ENCODE measurements at places on chromosomes 1 and 21.

- DNase-seq = no peak
Observed at GRCh38 chr1:66251546-66251945, 282.4 kb upstream of the SGIP1 start.

- peak; percentile 31 for DNase-seq
Observed at GRCh38 chr1:184051485-184052193, at the start of gene TSEN15. TSS of gene TSEN15 (plus strand) at chr1:184051730. CDS start at chr1:184051756, 26 bp downstream.

DNA sequence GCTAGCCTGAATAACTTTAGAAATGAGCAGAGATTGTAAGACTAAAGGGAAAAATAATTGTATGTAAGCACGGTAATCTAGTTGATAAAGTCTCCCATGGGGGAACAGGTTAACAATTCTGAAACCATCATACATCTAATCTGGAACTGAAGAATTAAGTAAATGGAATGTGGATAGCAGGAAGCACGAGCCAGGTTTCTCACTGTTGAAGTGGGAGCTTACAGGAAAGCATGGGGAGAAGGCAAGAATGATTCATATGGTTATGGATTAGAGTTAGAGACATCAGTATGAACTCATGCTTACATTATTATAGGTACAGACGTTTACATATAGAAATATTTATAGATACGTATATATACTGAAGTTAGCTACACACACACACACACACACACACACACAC lies 83.0 kb downstream of the LEPR start:
- no peak for DNase-seq

DNA sequence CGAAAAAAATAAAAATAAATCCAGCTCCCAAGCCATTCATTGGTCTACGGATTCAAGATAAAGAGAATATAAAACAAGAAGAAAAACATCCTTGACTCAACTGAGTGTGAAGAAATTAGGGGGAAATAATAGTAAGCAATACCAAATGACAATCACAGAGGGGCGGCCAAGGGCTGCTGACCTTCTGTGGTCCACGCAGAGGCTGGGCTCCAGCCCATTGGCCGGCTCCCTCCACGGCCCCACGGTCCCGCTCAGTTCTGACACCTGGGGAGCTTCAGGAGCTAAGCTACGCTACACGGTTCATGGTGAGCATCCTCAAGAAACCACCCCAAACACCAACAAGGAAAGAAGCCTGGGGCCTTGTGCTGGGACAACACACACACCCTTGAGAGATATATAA lies 400 bp upstream of the KRTAP10-12 start:
- DNase-seq = no peak

GRCh38 chr1:54786778-54787177 lies 14.3 kb downstream of the TTC22 start:
- DNase-seq = no peak

- DNase-seq = no peak
Observed at GRCh38 chr1:5108740-5109139, 454.3 kb downstream of the AJAP1 start.

GRCh38 chr21:44418108-44418875 lies 37.0 kb upstream of the LRRC3 start:
- no peak for DNase-seq

DNA sequence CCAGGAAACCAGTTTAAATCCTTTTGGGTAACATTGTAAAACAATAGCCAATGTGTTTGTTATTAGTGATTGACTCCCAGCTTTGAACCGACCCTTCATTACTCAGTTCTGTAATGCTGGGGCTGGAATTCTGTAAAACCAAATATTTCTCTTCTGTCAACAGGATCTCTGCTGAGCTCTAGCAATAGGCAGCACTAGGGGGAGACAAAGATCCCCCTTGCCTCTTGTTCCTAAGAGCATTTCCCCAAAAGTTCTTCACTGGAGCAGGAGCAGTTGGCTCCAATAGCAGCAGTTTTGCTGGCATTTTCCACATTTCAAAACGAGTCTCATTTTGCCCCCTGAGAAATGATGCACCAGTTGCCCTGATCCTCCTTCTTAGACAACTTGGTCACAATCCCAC lies 1671.1 kb downstream of the MRPL39 start:
- DNase-seq = no peak

- DNase-seq = no peak
Observed at GRCh38 chr1:21752186-21752585, 30.8 kb downstream of the USP48 start.

GRCh38 chr1:20725189-20726117 lies 7.0 kb downstream of the SH2D5 start:
- DNase-seq = no peak

- DNase-seq = no peak
Observed at GRCh38 chr1:61828805-61829204, 86.5 kb downstream of the PATJ start.

GRCh38 chr1:231667896-231668506 lies 41.4 kb downstream of the DISC1 start:
- no peak for DNase-seq

DNA sequence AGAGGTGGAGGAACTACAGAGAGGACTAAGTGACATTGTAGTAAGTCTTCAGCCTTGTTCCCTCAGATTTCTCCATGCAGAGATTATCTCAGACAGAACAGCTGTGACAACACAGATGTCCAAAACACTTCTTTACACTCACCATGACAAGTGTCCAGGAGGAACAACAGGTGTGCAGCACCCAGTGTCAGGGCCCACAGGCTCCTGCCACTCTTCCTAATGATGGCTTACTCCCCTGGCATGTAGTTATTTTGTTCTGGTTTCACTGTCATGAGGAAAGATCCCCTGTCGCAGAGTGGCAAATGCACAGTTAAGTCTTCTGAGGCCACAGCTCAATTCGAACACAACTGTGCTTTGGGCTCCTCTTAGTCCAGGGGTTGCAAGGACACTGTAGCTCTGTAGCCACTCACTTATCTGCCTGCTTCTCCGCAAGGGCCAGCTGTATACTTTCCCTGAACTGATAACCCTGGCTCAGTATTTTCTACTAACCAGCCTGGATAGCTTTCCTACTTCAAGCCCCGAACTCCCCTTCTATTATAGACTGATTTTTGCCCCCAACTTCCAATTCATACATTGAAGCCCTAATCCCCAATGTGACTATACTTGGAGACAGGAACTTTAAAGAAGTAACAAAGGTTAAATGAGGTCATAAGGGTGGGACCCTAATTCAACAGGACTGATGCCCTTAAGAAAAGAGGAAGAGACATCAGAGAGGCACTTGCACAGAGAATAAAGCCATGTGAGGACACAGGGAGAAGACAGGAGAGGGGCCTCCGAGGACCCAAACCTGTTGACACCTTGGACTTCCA lies 11.1 kb downstream of the PDZK1 start:
- no peak for DNase-seq

GRCh38 chr1:241457421-241457820 lies 62.1 kb downstream of the FH start:
- no peak for DNase-seq

DNA sequence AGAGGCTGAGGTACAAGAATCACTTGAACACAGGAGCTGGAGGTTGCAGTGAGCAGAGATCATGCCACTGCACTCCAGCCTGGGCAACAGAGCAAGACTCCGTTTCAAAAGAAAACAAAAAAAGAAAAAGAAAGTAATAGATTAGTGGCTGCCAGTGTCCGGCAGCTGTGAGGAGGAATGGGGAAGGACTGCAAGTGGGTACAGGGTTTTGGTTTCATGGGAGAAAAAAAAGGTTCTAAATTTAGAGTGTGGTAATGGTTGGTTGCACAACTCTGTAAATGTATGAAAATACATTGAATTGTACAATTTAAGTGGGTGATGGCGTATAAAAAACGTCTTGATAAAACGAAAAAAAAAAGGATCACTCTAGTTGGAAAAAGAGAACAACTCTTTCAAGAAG lies 6.7 kb downstream of the TAF1A start:
- no peak for DNase-seq

- DNase-seq = no peak
Observed at GRCh38 chr1:96478228-96478627, 243.4 kb upstream of the PTBP2 start.

DNA sequence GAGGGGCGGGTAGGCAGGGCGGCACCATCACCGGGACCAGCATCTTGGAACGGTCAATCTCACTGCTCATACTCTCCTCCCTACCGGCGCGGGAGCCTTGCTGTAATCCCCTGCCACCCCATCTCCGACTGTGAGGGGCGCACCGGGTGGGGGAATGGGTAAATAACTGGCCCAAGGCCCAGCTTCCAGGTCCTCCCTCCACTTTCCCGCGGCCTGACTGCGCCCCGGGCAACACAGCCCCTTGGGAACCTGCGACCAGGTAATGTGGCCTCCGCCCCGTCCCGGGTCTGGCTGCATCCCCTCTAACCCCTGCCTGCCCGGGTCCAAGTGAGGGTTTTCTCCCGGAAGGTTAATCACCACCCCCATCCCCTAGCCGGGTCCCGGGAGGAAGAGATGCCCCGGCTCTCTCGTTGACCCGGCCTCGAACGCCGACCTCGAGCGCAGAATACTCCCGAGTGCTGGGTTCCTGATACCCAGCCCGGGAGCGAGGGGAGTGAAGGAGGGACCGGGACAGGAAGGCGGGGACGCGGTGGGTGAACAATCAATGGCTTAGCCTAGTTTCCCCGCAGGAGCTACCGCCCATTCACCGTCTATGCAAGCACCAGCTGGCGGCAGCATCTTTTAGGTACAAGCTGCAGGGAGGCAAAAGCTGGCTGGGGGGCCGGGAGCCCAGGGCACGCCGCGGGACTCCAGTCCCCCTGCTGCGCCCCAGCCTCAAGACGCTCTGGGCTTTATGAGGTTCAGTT lies 5.9 kb upstream of the LHX9 start:
- DNase-seq = no peak

DNA sequence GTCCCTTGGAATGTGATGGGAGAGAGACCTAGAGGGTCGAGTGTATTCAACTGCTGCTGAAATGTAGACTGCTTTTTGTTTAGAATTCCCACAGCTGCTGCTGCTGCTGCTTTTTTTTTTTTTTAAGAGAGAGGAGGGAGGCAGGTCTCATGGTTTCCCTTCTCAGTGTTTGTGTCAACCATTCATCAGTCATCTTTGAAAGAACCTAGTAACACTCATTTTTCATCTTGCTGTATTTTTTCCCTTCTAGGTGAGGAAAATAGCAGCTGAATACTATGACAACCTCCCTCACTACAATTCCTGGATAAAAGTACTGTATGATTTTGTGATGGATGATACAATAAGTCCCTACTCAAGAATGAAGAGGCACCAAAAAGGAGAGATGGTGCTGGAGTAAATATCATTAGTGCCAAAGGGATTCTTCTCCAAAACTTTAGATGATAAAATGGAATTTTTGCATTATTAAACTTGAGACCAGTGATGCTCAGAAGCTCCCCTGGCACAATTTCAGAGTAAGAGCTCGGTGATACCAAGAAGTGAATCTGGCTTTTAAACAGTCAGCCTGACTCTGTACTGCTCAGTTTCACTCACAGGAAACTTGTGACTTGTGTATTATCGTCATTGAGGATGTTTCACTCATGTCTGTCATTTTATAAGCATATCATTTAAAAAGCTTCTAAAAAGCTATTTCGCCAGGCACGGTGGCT lies 9.2 kb downstream of the DEGS1 start:
- DNase-seq = no peak

GRCh38 chr1:71047635-71048607 lies at the start of gene PTGER3:
TSS of gene PTGER3 (minus strand) at chr1:71047816. CDS start at chr1:71047577, 239 bp downstream.
- peak; percentile 30 for DNase-seq

DNA sequence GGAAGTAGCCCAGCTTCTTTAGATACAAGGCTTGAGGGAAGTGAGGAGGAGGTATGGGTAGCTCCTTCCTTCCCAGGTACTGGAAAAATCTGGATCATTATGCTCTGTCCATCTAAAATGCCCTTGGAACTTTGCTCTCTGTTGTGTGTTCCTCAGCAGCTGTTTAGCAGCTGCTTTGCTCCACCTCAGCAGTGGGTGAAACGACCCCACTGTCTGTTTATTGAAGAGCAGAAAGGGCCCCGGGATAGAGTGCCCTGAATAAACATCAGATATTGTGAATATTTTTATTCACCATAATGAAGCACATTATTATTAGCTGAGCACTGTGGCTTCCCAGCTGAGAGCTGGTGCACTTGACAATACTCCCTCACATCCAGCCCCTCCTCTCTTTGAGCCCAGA lies 237.9 kb downstream of the PBX1 start:
- DNase-seq = no peak

DNA sequence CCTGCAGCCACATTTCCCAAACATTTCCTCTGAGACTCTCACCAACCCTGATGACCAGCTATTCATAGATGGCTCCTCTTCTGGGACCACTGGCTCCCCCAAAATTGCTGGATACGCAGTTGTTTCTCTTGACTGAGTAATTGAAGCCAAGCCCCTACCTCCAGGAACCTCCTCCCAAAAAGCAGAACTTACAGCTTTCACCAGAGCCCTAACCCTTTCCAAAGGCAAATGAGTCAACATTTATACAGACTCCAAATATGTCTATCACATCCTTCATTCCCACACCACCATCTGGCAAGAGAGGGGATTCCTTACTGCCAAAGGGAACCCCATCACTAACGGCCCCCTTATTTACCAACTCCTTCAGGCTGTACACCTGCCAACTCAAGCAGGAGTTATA lies 20.3 kb upstream of the CA6 start:
- no peak for DNase-seq

- no peak for DNase-seq
Observed at GRCh38 chr1:237712586-237713157, 178.1 kb downstream of the ZP4 start.

GRCh38 chr1:186409091-186409490 lies 33.5 kb downstream of the ODR4 start:
- DNase-seq = no peak

DNA sequence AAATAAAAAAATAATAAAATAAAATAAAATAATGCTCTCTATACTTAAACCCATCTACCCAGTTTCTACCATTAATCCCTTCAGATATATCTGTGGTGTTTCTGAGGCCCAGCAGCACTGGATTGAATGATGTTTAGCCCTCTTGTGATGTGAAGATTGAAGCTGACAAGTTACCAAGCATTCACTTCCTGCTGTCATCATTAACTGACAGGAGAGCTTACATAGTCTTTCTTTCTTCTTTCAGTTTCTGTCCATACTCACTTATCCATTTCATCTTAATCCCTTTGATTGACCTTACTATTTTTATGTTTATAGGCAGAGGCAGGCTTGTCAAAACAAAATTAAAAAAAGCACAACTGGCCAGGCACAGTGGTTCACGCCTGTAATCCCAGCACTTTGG lies 38.8 kb upstream of the PGD start:
- no peak for DNase-seq

- no peak for DNase-seq
Observed at GRCh38 chr21:45478816-45479669, 63.2 kb downstream of the SLC19A1 start.

DNA sequence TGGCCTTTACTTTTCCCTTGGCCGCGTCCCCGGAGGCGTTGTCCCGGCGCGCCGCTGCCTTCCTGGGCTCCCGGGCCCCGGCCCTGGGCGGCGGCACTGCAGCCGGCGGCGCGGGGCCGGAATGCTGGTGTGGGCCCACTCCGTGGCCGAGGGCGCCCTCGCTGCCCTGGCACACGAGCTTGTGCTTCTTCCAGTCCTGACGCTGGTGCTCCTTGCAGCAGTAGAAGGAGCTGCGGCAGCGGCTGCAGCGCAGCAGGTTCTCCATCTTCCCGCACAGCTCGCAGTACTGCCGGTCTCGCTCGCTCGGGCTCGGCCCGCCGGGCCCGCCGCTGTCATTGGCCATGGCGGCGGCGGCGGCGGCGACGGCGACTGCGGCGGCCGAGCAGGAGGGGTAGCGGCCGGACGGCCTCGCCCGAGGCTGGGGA lies 529 bp downstream of the EGLN1 start:
- peak; percentile 20 for DNase-seq

- no peak for DNase-seq
Observed at GRCh38 chr1:178921499-178921898, 50.6 kb upstream of the ANGPTL1 start.

GRCh38 chr21:41711416-41712007 lies 55.3 kb downstream of the RIPK4 start:
- DNase-seq = no peak
